ENCODE measurements at places on chromosomes 3 and 15.

DNA sequence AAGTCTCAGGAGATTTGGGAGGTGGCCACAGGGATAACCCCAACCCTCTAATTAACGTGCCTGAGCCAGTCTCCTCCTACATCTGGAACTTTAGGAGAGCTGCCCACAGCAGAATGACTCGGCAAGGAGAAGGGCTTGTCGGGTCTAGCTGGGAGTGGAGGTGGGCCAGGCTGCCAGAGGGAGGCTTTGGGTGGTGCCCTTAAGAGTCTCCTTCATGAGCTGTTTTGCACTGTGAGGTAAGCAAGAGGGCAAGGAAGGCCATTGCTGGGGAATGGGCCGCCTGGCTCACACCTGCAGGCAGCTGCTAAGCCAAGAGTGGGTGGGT is 3.6 kb upstream of the TNK2 start:
- no peak for DNase-seq

GRCh38 chr3:143307613-143308183 is 188.1 kb downstream of the CHST2 start:
- DNase-seq, result no peak

DNA sequence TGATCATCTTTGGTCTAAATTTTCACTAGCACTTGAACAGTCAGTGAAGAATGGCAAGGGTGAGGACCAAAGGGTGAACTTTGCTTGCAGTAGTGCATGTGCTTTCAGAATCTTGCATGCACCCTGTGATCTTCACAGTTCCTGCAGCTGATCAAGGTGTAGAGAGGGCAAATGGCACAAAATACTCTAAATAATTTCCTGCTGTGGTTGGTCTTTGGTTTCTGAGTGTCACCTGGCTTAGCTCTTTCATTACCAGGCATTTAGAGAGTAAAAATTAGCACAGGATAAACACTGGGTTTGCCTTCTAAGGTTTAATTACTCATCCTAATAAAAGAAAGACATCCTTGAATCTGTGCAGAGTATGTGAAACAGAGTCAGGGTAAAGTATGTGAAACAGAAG is 11.4 kb downstream of the TIPARP start:
- DNase-seq, result no peak

DNA sequence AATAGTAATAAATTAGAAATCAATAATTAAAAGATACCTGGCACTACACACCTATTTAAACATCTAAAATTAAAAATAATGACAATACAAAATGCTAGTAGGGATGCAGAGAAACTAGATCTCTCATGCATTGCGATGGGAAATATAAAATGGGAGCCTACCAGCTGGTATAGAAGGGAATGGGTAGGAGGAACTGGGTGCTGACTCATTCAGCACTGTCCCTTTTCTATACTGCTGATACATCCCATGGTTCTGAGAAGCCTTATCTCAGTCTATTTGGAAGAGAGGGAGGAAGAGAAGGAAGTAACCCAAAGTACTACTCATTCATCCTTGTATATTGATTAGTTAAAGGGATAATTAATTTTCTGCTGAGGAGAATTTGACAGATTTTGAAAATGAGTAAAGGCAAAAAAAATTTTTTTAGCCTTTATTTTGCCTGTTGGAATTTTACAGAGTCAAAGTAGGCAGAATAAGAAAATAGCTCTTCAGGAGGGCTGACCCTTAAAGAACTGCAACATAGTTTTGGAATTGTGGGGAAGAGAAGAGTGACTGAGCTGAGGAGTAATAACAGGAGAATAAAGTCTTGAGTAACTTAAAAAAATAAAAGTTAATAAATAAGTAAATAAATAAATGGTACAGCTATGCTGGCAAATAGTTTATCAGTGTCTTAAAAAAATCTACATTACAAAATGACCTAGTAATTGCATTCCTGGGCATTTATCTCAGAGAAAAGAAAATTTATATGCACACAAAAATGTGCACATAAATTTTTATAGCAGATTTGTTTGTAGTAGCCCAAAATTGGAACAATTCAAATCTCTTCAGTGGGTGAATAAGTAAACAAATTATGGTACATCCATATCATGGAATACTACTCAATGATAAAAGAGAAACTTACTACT is 15.3 kb upstream of the BHLHE40 start:
- no peak for DNase-seq

All from bone marrow (tissue), 2 donors.